DMS79 treated with DMSO at 0.1 percent for 48 hours (cell line): ENCODE measurements at places on chromosomes 1 and 21.

DNA sequence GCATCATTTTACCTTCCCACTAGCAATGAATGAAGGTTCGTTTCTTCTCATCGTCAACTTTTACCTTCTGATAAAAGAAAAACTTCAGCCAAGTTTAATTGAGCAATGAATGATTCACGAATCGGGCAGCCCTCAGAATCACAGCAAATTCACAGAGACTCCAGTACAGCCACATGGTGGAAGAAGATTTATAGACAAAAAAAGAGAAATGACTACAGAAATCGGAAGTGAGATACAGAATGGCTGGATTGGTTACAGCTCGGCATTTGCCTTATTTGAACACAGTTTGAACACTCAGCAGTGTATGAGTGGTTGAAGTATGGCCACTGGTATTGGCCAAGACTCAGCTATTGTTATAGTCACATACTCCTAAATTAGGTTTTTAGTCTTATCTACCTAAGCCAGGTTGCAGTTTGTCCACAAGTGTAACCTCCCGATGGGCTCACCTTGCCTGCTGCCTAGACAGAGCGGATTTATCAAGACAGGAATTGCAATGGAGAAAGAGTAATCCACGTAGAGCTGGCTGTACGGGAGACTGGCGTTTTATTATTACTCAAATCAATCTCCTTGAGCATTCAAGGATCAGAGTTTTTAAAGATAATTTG, 15.3 kb downstream of the AK4 start:
- DNase-seq, result no peak

GRCh38 chr1:202237052-202237451, 43.5 kb downstream of the LGR6 start:
- DNase-seq, result peak; percentile 20

DNA sequence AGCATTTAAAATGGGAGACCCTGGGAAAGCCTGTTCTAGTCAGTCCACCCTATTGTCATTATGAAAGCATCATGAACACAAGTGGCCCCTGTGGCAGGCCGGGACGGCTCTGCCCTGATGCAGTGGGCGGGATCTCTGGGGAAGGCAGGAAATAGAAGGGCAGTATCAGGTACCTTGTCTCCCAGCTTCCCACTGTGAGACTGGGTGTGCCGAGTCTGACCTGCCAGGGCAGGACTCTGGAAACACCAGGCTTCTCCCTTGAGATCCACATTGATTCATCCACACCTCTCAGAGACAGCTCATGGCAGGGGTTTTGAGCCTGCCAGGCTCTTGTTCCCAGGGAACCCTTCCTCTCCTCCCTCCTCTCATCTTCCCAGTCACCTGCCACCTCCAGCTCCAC, 24.5 kb upstream of the GNPAT start:
- no peak for DNase-seq

- DNase-seq, result no peak
Observed at GRCh38 chr1:245582026-245582425, 427.2 kb downstream of the KIF26B start.

DNA sequence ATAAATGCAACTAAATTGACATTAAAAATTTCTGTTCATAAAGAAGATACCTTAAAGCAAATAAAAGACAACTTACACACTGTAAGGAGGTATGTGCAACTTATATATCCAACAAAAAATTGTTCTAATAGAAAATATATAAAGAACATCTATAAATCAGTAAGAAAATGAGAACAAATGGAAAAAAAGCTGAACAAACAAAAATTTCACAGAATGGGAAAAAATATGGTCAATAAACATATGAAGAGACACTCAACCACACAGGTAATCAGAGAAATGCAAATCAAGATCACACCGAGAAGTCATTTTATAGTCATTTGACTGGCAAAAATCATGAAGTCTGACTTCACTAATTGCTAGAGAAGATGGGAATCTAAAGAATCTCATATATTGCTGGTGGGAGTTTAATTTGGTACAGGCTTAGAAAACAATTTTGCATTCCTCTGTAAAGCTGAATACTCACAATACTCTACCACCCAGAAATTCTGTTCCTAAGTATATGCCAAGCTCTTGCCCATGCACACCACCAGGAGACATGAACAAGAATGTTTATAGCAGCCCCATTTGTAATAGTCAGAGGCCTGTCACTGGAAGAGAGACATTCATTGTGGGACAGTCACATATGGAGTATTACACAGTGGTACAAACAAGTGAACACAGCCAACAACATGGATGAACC, 22.0 kb upstream of the THEM5 start:
- DNase-seq, result no peak

- no peak for DNase-seq
Observed at GRCh38 chr1:3717715-3718601, 34.3 kb upstream of the CCDC27 start.

- DNase-seq, result no peak
Observed at GRCh38 chr1:219778793-219779369, 149.5 kb downstream of the SLC30A10 start.

DNA sequence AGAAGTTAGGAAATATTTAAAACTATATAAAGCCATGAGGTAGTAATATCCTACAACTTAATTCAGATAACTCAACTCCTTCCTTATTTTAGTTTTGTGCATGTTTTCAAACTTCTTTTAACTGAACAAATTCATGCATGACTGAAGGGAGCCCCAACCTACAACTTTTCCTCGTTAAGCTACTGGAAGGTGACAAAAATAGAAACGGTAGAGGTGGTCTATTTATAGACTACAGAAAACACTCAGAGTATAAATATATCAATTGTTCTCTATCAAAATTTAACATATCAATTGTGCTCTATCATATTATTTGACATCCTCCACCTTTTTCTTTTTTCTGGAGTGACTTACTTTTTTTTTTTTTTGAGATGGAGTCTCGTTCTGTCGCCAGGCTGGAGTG, 16.8 kb downstream of the SYNJ1 start:
- no peak for DNase-seq

GRCh38 chr21:38080888-38081287, 164.6 kb upstream of the KCNJ6 start:
- no peak for DNase-seq

DNA sequence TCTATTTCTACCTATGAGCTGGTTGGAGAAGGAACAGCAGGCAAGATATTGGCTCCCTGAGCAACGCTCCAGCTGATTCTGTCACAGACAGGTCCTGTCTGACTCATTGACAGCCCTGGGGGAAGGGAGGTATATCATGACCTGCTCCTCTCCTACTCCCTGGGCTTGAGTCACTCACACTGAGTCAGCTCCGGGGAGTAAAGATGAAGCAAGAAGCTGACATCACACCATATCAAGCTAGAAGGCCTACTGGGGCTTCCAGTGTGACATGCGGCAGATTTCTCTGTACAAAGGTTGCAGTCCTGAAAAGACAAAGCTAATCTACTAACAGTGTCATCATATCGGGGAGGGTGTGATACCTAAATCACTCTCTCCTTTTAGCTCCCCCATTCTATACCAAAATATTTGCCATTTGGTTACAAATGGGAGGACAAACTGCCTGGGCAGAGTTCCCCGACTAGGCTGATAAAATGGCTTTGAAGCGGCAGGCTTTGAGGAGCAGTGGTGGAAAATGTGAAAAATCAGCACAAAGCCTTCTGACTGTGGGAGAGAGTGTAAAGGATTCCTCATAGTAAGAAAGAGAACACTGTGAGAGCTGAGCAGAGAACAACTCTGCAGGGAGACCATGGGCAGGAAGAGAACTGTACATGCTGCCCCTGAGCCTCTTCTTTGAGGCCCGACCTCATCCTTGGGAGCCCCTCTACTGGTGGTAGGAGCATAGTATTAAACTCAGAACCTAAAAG, 15.5 kb downstream of the PI4KB start:
- DNase-seq, result no peak

GRCh38 chr1:112308716-112309115, 87.3 kb upstream of the CTTNBP2NL start:
- DNase-seq, result no peak

- DNase-seq, result no peak
Observed at GRCh38 chr1:42960566-42961311, 2.1 kb upstream of the SLC2A1 start.

- DNase-seq, result no peak
Observed at GRCh38 chr1:178490136-178490535, 6.6 kb downstream of the CLEC20A start.

DNA sequence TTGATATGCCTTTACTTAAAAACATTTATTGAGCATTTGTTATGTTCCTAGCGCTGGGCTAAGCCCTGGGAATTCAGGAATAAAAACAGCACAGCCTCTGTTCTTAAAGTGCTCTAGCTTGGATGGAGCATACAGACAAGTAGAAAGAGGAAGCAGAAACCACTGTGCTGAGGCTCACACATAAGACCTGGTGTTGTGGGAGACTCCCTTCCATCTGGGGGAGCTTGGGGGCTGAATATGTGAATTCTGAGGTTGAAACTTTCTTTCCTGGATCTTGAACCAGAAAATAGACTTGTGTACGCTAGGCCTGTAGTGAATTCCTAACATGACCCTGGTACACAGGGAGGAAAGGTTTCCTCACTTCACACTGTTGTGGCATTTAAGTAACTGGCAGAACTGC, 209.9 kb downstream of the ZNF326 start:
- no peak for DNase-seq

DNA sequence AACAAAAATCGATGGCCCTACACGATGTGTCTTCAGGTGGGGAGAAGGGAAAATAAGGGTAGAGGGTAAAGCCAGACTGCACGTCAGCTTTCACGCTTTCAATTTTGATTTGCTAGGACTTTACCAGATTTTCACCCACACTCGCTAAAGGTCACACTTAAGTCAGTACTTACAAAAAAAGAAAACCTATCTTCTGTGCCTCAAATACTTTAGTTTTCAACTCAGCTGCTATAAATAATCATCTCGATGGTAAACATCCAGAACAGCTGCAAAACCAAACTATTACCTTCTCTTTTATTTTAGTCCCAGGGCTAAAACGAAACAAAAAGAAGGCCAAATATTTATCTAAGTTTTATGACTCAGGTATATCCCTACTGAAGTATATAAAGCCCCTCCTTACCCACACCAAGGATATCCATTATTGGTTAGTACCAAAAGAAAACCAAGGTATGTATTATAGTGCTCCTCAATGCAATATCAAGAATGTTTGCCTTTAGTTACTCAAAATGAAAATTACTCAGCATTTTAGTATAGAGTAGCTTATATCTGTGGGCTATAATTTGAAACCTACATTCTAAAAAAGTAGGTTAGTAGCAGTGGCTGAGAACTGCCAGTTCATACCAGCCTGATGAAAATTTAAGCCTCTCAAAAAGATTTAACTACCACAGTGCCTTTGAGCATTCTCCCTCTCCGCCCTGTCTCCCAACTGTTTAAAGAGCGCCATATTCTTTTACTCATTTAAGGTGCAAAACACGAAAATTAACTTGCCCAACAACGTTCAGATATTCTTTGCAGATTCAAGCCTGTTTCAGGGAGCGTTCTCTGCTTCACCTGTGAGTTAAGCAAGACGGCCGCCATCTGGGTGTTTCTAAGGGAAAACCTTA, 1.5 kb downstream of the CSDE1 start:
- no peak for DNase-seq

DNA sequence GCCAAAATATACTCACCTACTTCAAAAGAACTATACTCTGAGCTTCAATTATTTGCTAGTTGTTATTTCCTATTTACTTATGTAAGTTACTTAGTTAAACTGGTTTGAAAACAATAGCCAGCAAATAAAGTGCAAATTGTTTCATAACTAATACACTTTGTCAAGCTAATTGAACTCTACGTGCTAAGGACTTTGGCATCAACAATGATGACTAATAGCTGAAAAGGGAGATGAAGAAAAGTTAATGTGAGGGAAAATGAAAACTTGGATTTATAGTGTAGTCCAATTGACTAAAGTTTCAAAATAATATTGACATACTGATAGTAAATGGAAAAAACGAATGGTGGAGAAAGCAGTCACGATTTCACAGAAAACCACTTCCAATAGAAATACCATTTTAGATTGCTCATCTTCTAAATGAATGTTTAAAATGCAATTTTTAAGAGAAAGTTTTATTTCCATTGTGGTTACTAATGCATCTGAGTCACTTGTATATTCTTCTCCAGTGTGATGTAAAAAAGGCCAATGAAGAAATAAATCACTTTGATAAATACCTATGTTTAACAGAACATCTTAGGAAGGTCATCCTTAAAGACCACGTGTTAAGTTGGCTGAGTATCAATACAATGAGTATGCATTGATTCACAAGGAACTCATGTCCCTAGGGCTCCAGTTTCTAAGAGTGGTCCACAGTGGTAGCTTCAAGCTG, 455.2 kb downstream of the LTN1 start:
- no peak for DNase-seq

- no peak for DNase-seq
Observed at GRCh38 chr1:99887890-99888289, 37.7 kb downstream of the AGL start.

DNA sequence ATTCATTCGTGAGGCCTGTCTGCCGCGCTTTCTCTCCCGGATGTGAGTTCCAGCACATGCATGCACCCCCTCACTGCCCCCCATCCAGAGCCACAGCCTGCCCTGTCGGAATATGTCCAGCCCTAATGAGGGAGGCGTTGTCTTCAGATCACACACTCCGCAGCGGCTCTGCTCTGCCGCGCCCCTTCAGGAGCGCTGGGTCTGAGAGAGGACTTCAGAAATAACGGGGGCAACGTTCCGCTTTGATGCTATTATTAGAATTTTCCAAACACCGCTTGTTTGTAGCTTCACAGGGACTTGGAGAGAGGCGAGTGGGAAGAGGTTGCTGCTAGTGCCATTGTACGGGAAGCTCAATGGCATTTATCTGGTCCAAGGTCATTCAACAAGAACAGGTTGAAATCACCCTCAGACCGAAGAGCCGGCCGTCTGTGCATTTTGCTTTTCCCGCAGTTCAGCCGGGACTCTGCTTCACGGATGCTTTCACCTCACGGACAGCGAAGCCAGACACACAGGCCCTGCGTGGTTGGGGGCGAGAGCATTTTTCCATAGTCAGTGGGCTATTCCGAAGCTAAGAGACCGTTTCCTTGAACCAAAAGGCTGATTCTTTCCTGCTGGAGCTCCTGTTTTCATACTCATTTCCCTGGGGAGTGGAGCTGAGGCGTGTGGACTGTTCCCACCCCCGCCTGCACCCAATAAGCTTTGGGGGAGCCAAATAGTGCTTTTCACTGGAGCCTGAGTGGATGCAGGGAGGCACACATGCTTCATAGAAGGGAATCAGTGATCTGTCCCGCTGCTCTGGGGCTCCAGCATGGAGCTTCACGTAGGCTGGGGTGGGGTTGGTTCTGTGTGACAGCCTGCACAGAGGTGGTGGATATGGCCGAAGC, 69.7 kb downstream of the GALNT2 start:
- no peak for DNase-seq

- DNase-seq, result no peak
Observed at GRCh38 chr21:16792101-16792500, 720.7 kb upstream of the CXADR start.

DNA sequence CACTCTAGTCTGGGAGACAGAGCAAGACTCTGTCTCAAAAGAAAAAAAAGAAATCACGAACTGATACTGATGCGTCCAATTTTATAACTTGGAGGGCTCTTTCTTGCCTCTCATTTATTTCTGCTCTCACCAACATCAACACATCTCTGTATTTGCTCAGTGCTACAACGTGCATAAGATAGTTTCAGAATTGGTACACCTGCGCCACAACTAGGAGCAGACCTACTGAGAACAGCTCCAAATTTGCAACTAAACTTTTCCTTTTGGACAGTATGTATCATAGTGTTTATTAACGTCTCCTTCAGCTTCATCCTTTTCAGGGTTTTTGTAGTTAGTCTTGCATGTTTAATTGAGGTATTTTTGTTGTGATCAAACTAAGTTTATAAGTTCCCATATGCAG, 27.7 kb downstream of the TRAPPC10 start:
- DNase-seq, result no peak
